ENCODE measurements at places on chromosomes 2 and 18.

DNA sequence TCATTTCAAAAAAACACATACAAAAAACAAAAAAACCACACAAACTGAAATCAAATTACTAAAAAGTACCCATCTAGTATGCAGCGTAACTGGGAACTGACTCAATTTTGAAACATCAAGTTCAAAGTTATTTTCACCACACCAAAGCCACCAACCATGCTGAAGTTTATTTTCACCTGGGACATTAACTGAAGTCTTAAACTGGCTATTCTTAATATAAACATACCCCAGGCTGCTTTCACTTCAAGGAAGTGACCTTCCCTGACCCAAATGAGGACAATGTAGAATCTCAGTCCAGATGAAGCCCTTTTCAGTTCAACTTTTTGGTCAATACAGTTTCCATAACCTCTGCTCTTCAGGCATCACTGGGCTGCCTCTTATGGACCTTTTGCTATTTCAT is 84.6 kb downstream of the PIGN start:
- no peak for DNase-seq

- peak; percentile 83 for DNase-seq
Measured at GRCh38 chr2:85678794-85679672, 11.0 kb upstream of the SFTPB start.

DNA sequence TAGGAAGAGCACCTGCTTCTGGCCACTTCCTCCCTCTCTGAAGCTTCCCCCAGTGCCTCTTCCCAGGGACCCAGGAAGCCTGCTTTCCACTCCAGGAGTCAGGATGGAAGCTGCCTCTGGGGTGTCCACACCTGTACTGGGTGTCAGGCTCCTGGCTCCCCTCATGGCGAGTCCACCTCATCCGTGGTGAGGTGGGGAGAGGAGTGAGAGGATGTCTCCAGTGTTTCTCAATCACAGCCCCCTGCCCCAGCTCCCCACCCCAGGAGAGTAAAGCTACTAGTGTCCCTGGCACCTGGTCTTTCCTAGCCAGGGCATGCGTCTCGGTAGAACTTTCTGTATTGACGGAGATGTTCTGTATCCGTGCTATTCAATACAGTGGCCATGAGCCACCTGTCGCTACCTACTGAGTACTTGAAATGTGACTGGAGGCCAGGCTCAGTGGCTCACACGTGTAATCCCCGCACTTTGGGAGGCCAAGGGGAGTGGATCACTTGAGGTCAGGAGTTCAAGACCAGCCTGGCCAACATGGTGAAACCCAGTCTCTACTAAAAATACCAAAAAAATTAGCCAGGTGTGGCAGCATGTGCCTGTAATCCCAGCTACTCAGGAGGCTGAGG is 171.2 kb upstream of the HAAO start:
- no peak for DNase-seq

DNA sequence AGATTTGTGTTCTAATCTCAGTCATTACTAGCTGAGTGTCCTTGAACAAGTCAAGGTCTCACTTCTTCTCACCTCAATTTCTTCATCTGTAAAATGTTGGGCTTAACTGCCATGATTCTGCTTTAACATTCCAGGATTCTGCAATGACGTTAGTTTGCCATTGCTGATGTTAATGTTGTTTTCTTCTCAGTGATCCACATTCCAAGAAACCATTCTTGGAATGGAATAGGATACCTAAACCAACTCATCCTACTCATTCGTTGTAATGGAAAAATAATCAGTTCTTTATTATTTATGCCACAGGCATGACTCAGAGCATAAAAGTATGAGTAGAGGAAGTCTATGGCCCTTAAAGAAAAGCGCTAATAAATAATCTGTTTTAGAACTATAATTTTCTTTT is 140.2 kb upstream of the ETAA1 start:
- no peak for DNase-seq

GRCh38 chr2:241204010-241204384 is 15.5 kb downstream of the ANO7 start:
- peak; percentile 88 for DNase-seq

DNA sequence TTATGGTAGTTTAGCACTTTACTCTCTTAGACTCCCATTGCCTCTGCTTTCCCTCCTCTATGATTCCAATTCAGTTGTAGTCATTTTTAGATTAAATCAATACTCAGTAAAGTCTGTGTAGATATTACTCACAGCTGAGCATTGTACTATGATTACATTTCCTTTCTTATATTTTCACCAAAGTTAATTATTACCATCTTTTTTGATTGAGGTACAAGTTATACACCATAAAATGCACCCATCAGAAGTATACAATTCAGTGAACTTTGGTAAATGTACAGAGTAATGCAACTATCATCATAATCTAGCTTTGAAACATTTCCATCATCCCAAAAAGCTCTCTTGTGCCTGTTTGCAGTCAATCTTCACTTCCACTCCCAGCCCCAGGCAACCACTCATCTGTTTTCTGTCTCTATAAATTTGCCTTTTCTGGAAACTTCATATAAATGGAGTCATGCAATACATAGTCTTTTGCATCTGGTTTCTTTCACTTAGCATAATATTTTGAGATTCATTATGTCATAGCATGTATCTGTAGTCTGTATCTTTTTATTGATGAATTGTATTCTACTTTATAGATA is 30.2 kb upstream of the ETAA1 start:
- no peak for DNase-seq

DNA sequence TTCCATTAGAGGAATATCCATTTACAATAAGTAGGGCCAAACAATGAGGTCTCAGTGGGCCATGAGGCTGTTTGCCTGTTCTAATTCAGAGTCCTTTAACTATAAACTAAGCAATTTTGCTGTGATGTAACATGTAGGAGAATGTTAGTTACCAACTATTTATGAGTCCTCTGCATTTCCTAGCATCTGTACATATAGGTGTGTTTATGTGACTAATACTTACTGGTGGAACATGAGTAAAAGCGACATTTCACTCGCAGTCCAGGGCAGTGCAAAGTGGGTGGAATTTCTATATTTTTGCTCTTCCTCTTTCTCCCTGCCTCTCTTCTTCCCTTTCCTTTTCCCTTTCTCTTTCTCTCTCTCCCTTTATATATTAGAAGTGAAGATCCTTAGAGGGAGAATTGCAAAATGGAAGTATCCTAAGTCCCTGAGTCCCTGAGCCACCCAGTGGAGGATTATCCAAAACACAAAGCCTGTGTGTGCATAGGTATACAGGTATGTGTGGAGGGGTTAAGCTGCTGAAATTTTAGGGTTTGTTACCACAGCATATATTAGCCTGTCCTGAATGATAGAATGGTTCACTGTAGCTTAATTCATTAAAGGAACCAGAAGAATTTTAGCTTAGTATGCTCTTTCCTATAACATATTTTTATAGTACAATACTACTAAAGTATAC is 487.0 kb upstream of the FANCL start:
- DNase-seq = no peak

- DNase-seq = no peak
Measured at GRCh38 chr2:98835831-98836385, 100.1 kb downstream of the CRACDL start.

GRCh38 chr2:149383340-149383739 is 53.0 kb downstream of the LYPD6 start:
- no peak for DNase-seq

DNA sequence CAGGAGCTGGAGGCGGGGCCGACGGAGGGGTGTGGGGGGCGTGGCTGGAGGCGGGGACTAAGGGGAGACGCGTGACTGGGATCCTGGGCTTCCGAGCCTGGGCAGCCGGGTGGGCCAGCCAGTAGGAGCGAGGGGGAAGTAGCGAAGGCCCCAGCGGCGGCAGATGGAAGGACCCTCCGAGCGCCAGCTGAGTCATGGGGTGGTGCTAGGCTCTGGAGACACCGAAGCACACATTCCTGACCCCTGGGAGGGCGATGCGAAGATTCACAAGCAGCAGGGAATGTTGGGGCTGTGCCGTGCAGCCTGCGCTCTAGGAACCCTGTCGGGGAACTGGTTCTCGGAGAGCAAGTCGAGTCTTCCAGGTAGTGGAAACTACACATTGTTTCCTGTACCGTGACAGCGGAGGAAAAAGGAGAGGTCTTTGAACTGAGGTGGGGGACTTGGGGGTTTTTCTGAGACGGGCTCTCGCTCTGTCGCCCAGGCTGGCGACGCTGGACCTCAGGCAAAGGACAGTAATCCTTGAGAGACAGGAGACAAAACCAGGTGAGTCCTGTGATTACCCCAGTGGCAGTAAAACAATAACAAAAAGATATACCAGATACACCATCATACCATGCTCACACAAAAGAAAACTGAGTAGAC is 650 bp upstream of the AFG3L2 start:
- DNase-seq = no peak

DNA sequence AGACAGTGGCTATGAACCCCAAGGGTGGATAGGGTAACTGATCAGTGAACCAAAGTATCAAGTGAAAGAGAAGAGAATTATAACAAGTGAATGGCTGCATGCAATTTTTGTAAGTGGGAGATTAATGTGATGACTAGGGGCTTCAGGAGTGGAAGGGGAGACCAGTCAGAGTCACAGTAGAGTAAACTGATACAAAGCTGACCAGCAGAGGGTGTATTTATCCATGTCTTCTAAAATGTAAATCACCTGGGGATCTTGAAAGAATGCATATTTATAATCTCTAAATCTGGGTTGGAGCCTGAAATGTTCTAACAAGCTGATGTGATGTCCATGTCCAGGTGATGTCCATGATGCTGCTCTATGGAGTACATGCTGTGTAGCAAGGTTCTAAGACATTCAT is 1351.3 kb upstream of the CHAC2 start:
- no peak for DNase-seq

DNA sequence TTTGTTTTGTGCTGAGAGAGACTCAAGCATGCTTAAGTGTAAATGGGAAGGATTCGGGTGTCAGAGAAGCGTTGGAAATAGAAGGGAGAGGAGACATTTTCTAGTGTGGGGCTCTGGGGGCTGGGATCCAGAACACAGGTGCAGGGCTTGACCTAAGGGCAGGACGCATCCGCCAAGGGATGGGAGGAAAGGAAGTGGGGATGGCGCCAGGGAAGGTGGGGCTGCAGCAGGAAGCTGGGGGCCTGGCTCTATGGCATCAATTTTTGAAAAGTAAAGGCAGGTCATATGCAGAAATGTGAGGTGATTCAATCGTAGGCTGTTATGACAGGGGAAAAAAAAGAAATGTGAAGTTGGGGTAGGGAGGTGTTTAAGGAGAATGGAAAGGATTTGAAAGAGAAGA is 143.2 kb upstream of the SERTAD2 start:
- DNase-seq = no peak

DNA sequence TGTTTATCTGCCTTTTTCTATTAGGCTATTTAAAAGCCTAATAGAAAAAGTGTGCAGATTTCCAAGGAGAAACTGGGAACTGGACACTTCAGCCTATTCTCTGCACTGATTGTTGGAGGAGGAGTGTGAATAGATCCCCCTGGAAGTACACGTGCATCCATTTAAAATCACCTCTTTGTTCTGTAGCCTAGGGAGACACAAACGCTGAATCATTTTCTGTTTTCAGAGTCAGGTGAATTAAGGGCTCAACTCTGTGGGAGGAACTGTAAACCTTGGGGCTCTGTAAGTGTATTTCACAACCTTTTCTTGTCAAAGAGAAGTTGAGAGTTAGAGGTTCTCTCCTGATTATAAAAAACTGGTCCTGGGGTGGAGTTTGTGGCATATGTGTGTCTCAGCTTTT is 159.7 kb downstream of the SPAG16 start:
- DNase-seq = no peak

DNA sequence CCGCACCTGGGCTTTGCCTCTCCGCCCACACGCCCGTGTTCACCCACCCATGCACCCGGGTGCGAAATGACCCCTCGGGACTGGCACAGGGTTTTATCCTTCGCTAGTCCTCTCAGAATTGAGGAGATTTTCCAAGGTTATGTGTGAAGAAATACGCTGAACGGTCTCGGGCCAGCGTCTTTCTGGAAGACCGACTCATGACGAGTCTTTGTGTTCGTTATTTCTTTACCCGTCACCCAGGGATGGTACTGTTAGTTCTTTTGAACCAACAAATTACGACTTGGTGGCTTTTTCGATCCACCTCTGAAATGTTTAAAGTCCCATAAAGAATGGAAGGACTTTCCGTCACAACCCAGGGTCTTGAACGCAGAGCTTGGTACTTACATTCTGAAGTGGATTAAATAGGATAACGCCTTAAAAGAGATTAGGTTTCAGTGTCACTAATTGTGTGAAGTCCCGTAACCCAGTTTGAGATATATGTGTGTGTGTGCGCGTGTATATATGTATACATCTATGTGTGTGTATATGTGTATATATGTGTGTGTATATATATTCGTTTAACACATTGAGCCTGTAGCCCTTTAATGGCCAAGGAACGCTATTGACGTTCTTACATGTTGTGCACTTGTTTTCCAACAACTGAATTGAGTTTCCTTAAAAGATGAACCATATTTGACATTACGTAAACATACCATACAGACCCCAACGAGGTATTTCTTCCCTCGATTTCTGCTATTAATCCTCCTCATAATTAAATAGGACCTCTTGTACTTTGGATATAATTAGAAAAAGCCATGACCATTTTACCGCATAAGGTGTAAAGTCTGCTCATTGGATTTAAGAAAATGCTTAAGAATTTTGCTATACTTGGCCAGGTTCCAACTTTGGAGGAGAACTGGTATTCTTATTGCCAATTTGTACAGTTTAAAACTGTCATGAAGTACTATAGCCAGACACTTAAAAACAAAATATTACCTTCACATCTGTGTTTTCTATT is 889 bp downstream of the ZC3H15 start:
- DNase-seq = no peak

GRCh38 chr2:139814458-139814857 is 1034.3 kb upstream of the NXPH2 start:
- DNase-seq = no peak

DNA sequence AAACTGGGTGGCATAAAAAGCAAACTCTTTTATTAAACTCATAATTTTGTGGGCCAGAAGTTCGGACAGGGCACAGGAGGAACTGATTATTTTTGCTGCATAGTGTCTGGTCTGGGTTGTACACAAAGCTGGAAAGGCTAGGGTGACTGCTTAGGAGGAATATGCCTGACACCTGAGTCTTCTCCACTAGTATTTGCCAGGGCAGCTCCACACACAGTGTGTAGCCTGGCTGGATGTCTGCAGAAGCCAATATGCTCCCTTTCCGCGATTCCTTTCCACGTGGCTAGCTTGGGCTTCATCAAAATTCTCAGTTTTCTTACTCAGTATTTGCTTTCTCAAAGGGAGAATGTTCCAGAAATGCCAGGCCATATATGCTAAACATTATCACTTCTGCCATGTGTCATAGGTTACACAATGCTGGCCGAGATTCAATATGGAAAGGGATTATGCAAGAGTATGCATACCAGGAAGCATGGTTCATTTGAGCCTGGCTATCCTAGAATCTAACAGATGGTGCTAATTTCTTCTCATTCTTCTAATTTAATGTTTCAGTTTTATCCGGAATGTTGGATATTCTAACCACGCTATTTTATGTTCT is 142.7 kb upstream of the DOK6 start:
- no peak for DNase-seq

DNA sequence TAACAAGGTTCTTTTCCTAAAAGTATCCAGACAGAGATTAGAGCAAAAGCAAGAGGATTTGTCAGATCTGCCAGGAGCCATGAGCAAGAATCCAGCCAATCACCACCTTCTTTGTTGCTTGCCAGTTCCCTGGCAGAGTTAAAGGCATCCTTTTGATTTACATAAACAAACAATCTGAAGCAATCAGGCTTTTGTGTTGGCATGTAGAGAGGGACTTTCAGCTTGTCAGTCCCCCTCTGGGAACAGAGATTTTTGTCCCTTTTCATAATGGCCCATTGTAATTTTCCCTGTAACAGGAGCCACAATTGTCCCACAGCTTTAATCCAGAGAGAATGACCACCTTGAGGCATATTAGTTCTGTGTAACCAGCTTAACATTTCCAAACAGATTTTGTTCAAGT is at the start of gene ERMN:
TSS of gene ERMN (minus strand) at position 39 of the 400 bp plus-strand sequence. CDS start 182 bp downstream, outside the sequence.
- no peak for DNase-seq

GRCh38 chr18:45976566-45976965 is 9.4 kb upstream of the EPG5 start:
- DNase-seq = no peak
